Amniotic stem cell (primary cell): ENCODE measurements at places on chromosomes 3 and 15.

- DNase-seq, result no peak
Observed at GRCh38 chr3:130517602-130518001, 625 bp downstream of the COL6A6 start.

DNA sequence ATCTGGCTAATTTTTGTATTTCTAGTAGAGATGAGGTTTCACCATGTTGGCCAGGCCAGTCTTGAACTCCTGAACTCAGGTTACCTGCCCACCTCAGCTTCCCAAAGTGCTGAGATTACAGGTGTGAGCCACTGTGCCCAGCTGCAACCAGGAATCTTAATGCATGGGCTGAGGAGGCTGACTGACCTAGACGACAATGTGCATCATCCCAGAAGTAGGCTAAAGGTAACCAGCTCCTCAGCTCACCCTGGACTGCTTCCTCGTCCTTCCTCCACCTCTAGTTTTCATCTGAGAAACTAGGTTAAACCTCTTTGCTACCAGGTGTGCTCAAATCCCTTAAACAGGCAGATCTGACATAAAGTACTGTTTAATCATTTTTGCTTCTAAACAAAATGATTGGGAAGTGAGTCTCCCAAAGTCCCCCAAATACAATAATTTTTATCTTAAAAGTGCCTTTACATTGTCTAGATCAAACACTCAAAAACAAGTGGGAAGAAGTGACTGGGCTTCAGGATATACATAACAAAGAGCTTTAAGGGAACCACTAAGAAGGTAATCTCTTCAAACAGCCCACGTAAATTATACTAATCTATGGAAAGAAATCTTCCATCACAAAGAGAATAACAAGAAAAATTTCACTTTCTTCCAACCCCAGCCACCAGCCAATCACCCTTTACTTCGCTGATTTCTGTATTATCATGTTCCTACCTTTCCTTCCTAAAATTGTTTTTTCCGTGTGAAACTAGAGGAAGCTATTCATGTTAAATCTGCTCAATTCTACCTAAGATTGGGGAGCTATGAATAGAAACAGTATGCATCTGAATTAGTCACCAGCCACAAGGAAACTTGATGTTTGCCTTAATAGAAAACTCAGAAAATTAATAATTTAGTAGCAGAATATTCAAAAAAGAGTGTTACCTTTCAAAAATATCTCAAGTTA is 34.7 kb downstream of the IGF2BP2 start:
- DNase-seq, result no peak

DNA sequence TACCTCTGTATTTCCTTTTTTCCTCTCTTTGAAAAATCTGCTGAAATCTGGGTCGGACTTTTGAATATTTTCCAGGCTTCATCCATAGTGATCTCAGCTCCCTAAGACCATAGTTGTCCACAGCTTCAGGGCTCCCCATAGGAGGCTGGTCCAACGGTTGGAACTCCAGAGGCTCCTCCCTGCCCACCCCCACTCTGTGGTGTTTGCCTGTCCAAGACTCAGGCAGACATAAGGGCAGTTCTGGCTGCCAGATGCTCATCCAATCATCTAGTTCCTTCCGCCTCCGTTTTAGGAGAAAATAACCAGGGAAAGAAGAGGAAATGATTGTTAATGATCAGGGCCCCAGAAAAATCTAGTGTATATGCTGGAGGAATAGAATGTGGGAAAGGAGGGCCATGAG is 27.9 kb upstream of the PRTG start:
- no peak for DNase-seq

DNA sequence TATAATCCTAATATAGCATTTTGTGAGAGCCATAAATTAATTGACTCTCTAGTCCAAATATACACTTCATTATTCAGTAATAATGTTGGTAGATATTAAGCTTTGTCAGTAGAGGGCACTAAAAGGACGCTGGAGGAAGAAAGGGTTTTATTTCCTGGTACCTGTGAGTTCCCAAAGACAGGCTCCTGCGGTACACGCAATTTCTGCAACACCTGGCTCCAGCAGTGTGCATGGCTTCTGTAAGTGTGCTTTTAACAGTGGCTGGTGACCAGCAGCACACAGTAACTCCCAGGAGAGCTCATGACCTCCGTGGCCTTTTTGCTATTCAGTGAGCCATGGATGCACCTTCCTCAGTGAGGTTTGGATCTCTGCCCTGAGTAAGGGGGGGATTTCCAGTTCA is 338.3 kb upstream of the ZNF385D start:
- no peak for DNase-seq

- DNase-seq, result no peak
Observed at GRCh38 chr3:17322106-17322793, 420.2 kb downstream of the TBC1D5 start.

DNA sequence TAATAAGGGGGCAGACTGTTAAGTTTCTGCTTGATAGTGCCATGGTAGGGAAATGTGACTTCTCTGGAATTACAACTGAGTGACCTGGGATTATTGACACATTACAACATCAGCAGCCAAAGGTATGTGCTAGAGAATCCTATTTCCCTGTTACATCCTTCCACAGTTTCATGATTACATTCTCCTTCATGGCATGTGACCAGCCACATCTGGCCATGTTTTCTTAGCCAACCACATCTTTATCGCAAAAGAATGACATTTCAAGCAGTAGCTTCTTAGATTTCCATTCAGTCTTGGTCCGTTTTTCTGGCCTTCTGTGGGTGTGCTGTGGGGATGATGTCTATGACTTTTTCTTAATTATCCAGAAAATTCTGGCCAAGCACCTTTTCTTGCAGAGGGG is 45.4 kb upstream of the CTDSPL start:
- DNase-seq, result no peak

DNA sequence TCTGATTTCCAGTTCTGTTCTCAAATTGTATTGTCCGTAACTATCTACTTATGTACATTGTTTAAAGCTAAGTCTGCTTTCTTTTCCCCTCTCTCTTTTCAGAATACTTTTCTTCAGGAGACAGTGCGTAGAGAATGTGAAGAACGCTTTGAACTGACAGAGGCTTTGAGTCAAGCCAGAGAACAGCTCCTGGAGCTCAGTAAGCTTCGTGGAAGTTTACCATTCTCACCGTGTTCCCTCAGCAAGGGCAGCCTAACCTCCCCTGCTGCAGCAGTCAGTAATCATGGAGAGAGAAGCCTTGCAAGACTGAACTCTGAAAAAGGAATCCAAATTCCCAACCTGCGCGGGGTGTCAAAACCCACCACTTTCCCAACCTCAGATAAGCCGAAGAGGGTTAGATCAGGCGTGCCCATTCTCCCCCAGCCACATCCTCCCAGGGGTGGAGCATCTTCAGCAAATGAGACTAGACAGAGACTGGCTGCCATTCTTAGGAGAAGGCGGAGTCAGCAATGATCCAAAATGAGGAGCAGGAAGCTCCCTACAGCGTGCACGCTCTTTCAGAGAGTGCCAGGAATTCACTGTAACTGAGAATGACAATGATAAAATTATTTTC is 114.6 kb downstream of the CCNL1 start:
- DNase-seq, result no peak

DNA sequence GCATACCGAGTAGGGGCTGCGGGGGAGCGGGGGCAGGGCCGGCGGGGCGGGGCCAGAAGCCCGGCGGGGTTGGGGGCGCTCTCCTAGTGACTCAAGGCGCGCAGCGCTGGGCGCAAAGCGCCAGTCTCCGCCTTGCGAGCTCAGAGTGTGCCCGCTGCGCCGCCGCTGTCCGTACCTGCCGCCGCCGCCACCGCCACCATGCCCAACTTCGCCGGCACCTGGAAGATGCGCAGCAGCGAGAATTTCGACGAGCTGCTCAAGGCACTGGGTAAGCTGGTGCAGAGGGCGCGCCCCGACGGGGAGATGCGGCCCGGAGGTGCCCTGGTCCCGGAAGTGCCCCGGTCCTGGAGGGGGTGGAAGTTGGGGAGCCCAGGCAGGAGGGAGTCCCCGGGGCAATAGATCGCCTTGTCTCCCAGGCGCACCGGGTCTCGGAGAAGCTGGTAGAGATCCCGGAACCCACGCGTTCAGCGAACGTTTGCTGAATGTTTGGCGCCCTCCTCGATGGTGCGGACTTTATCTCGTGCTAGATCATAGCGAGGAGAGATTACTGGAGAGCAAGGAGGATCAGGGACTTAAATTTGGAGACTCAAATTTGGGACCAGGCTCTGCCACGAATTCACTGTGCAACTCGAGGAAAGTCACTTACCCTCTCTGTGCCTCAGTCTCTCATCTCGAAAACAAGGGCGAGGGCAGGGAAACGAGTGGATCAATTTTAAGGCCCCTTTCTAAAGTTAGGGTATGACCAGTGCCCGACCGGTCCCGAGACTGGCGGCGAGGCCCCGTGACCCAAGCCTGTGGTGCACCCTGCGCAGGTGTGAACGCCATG is at the start of gene CRABP1:
CRABP1 (plus strand) TSS at position 123 of the 826 bp plus-strand sequence; CDS start at position 199, 76 bp downstream.
- no peak for DNase-seq

DNA sequence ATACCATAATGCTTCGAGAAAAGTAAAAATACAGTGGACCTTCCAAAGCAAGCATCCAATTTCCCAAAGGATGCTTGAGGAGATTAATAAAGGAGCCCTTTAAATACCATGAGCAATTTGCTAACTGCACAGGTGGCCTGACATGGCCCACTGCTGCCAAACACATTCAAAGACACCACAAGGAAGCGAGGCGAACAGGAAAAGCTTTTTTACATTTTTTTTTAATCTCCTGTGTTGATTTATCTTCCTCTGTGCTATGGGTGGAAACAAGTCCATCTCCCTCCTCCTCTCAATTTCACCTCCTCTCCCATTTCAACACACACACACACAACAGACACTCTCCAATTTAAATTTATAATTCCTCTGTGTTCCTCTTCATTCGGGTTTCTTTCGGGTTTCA is 243.4 kb downstream of the IGSF11 start:
- no peak for DNase-seq

GRCh38 chr3:177519588-177519987 is 322.3 kb upstream of the TBL1XR1 start:
- DNase-seq, result no peak

DNA sequence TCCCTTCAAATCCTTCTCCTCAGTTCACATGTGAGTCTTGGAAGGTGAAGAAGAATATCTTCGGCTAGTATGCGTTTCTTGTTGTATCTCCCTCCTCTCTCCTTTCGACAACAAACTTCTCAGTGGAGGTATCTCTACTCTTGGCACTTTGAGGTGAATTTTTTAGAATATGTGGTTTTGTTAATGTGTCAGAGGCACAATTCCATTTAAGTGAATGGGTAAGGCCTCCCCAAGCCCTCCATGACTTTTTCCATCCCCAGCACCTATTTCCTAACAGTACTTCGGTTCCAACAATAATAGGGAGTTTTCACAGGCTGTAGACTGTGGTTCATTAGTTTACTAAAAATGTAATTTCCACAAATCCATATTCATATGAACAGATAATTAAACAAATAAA is 74.2 kb downstream of the TM4SF4 start:
- no peak for DNase-seq

- DNase-seq, result no peak
Observed at GRCh38 chr3:135576751-135577150, 388.8 kb upstream of the PPP2R3A start.

GRCh38 chr3:174495928-174496327 is 363.2 kb upstream of the NAALADL2 start:
- DNase-seq, result no peak

GRCh38 chr3:127056976-127057375 is 74.1 kb downstream of the PLXNA1 start:
- no peak for DNase-seq

DNA sequence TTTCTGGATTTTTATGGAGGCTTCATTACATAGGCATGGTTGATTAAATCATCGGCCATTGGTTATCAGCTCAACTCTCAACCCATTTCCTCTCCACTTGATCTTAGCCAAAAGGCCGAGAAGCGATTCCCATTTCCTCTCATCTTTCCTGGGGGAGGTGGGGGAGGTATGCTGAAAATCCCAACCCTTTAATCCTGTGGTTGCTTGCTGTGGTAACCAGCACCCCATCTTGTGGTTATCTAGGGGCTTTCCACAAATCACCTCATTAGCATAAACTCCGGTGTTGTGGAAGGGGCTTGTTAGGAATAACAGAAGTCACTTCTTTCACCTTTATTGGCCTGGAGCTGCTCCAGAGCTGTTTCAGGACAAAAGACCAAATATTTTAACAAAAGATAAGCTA is 20.9 kb downstream of the PDE8A start:
- no peak for DNase-seq

DNA sequence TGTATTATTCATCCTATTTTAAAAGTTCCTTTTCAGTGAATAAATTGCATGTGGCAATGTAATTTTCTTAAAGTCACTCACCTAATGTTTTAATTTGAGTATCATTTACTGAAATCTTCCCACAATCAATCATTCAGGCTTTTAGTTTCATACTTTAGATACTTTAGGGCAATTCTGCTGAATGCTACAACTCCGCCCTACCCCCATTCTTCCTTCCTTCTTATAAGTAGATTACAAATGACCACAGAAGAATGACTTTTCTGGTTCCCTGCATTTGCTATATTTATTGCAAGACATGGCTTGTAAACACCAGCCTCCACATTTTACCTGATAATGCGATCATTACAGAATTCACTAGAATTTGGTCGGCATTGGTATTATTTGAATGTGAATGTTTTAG is 1061.9 kb downstream of the FHIT start:
- DNase-seq, result no peak

- DNase-seq, result no peak
Observed at GRCh38 chr3:36814066-36814717, 49.8 kb upstream of the DCLK3 start.

DNA sequence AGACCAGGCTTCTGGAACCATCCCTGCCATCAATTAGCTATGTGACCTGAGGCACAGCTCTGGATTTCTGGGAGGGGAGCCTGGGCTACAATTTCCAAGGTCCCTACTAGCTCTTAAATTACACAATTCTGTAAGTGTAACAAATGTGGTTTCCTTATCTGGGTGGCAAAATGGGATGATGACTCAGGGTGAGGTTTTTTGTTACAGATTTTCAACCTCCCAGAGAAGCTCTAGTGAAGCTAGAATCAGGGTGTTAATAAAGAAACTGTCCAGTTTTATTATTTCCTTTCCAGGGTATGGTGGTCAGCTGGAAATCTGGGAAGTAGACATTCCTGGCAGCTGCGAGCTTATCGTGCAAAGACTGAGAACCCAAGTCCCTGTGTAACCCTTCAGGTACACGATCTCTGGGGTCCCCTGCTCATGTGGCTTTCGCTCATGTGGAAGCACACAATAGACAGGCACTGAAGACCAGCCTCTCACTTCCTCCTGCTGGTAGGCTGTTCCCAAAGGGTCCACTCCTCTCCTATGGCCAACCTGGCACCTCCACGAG is 7.3 kb downstream of the RAB27A start:
- peak; percentile 9 for DNase-seq

DNA sequence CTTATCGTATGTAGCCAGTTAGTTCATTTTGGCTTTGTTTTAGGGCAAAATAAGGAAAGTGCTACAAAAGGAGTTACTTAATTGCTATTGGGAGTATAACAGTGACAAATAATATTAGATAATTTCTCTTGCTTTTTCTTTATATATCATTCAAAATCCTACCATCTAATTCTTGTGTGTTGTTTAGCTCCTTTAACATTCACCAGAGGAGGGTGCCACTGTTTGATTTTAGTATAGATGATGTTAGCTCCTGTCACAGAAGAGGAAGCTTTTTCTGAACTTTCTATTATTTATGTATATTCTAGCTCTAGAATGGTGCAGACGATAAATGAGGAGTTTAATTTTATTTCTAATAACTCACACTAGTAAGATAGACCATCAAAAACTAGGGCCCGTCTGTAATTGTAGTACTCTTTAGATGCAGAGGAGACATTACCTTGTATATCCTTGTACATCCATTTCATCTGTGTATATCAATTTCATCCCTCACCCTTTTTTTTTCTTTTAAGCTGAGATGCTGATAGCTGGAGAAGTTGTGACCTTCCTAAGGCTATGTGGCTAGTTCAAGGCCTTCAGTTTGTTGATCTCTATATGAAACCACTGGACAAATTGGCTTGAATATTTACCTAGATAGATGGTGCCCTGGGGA is 3.0 kb downstream of the PPM1L start:
- no peak for DNase-seq
